NCI-H526 treated with DMSO at 0.1 percent for 48 hours (cell line): ENCODE measurements at places on chromosomes 16 and 17.

- no peak for DNase-seq
Measured at GRCh38 chr16:73545755-73546154, 497.8 kb upstream of the ZFHX3 start.

DNA sequence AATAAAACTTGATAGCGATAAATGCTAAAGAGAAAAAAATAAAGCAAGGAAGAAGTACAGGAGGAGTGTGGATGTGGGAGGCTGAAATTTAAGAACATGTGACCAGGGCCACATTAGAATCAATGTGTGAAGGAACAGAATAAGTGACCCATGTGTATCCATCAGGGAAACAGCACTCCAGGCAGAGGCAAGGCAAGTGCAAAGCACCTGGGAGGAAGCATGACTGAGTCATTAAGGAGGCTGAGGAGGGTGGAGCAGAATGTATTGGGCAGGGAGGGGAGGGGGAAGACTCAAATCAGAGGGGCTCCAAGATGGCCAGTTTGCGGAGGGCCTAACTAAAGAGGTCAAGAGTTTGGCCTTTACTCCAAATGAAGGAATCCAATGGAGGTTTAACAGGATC lies 8.0 kb downstream of the CDR2 start:
- DNase-seq: no peak

- DNase-seq: no peak
Measured at GRCh38 chr17:57121308-57122042, 36.4 kb downstream of the AKAP1 start.

DNA sequence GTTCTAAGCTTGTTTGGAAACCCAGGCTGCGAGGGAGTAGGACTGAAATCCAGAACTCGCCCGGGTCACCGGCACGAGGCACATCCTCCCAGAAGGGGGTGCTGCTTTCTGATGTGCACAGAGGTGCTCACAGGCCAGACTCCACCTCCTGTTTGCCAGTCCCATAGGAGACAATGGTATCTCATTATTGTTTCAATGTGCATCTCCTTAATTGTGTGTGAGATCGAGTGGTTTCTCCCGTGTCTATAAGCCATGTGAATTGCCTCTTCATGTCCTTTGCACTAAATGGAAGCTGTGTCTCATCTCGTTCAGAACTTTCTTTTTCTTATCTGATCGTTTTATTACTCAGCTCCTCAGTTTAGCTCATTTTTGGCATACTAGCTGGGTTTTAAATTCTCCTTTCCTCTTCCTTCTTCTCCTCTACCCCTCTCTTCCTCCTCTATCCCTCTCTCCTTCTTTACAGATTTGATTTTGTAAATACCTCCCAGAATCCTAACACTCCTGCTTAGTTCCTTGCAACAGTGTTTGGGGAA lies 32.1 kb upstream of the PRKCB start:
- DNase-seq: peak; percentile 13
